ENCODE measurements at places on chromosomes 7 and 10.

DNA sequence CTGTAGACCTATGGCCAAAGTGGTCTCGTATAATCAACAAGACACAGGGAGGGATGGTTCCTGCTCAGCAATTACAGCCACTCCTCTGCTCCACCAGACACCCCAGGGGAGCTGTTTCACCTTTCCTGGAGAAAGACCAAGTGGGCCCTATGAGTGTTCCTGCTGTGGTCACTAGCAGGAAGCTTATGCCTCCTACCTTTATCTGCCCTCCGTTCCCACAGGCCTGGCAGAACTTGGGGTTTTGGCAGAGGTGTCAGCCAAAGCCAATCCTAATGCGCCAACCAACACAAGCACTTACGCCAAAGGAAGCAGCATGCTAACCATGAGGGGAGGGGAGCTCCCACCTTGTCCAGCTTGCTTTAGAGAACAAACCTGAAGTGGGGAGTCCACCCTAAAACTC, 31.2 kb downstream of the XPNPEP1 start:
- no peak for DNase-seq

GRCh38 chr7:1672851-1673486, 2.9 kb downstream of the ELFN1 start:
- DNase-seq = no peak

DNA sequence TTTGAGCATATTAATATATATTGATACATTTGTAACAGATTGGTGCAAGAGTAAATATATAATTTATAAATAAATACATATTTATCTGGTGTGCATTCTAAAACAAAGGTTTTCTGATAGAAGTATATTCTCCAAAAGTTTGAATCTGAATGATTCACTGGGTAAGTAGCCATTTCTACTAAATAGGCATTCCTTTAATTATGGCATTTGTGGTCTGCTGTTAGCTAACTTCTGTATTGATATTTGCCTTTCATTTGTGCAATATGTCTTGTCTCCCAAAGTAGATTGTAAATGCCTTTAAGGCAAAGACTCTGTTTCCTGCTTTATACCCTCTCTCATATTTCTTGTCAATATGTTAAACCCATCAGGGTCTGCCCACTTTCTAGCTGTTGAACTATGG, 11.1 kb upstream of the ARID5B start:
- no peak for DNase-seq

- no peak for DNase-seq
Observed at GRCh38 chr7:78794101-78794500, 659.4 kb downstream of the MAGI2 start.

DNA sequence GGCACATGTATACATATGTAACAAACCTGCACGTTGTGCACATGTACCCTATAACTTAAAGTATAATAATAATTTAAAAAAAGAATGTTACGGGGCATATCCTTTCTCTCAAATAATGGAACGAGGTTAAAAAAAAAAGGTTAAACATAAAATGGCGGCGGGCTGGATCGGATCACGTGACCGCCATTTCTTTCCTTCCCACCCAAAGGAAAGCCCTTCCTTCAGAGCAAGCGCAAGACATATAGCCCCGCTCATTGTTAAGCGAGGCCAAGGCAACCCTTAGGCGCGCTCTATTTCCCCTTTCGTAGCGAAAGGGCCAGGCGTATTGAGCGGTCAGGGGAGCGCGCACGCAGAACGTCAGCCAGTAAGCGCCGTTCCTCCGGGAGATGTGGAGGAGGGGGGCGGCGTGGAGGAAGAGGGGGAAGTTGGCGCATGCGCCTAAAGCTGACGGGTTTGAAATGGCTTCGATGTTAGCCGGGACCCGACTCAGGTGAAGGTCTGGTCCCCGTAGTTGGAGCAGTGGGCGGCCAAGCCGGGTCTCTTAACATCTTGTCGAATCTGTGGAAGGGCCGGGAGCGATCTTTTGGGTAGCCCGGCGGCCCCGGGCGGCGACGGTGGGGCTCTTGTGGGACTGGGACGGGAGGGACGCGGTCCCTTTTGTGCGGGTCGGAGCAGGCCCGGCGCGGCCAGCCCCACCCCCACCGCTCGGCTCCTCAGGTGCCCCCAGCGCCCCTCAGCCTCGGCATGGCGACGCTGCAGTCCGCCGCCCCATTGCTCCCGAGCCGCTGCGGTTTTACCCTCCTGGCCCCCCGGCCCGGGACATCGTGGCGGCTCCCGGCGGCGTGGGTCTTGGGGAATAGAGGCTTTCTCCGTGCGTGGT, at the start of gene CCAR1:
Gene CCAR1, plus strand, starts transcription at position 447 of the 880 bp plus-strand sequence. CDS start 1,266 bp downstream, outside the sequence.
- peak; percentile 96 for DNase-seq

- DNase-seq = no peak
Observed at GRCh38 chr10:35379226-35380137, 43.2 kb downstream of the CCNY start.

DNA sequence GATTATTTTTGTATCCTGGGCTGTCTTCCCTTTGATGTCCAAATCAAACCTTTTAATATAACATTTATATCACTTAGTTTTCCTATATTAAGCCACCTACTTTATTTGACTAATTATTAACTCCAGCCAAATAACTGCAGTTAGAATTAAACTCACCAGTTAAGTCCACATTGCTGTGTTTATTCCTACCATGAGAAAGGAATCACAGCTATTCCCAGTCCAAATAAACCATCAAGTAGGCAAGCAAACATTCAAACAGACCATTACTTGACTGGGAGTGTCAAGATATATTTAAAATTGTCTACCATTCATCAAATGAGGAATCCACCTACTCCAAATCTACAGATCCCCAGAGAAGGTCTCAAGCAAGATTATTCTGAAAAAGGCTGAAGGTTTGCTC, 22.4 kb downstream of the PDE1C start:
- DNase-seq = no peak

DNA sequence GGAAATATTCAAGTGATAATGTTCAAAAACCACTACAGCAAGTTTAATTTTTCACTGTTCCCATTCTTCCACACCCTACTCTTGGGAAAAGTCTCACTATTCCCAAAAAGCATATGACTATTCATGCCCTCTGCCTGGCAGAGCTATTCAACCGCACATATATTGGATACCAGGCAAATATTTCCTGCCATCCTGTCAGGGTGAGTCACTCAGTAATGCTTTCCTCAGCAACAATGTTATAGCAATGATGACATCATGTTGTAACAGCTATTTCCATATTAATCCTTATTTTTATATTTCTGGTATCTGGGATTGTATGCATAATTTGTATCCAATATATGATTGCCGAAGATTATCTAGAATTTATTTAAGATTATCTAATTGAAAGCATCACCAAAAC, 114.0 kb upstream of the PLXDC2 start:
- DNase-seq = no peak

DNA sequence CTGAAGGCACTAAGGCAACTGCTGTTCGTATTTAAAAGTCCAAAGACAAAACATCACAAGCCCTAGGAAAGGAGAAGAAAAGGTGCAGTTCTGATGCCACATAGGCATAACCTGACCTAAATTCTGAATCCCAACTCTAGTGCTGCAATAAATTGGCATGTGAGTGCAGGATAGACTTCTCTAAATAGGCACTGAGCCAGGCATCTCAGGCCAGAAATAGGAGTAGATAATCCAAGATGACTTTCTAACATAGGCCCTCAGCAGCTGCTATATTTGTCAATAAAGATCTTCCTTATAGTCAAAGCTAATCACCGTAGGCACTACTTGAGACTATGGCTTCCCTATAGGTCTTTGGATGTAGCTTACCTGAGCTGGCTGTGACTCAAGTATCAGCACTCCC, 1163.8 kb downstream of the SORCS1 start:
- no peak for DNase-seq

DNA sequence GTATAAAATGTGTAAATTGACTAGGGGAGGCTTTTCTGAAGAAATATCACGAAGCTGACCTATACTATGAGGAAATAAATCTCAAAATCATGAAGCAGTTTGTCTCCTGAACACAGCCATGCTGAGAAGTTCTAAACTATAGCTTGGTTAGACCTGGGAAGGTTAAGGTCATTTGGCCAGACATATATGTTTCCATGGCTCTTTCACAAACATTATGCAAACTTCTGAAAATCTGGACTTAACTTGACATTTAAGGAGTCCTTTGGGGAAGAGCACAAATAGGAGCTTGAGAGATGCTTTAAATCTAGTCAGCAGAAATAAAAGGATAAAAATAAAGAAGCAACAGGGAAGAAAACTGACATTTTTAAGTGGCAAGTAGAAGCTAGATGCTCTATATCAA, 115.9 kb upstream of the MEOX2 start:
- DNase-seq = no peak

GRCh38 chr7:42407833-42408232, 170.8 kb upstream of the GLI3 start:
- DNase-seq = no peak

DNA sequence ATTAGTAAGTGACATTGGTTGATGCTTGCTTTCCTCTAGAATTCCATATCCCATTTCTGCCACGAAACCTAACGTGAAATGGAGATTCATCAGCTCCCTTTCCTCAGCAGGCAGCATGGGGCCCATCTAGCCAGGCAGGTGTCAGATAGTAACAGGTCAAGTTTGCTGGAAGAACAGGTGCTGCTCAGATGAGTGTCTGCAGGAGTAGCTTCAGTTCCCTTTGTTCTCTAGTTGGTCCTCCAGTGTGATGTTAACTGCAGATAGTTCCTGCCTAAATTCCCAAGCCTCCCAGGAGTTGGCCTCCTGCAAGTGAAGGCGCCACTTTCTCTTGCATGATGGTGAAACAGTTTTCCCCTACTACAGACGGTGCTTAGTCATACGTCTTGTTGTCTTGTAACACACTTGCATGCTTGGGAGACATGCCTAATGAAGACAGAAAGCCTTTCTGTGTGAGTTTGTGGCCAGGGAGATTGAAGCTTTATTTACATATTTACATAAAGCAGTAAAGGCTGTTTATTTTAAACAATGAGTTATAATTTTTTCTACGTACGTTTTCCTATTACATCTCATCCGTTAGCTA, 175.4 kb downstream of the CHN2 start:
- DNase-seq = no peak

- no peak for DNase-seq
Observed at GRCh38 chr7:130804220-130804619, 70.2 kb upstream of the KLF14 start.

DNA sequence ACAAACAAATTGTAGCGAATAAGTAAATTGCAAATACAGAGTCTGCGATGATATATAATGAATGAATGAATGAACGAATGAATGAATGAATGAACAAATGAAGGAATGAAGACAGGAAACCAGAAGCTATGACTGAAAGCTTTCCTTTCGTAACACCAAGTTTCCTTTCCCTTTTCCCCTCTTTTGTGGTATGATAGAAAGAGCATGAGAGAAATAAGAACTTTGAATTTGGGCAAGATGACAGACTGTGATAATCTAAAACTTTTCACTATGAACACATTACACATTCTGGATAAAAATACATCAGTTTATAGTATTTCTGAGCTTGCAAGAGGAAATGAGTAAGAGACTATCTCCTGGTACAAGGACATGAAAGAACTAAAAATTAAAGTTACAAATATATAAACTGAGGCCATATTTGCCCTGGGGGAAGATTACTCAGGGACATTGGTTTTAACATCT, 8.4 kb upstream of the UCN3 start:
- no peak for DNase-seq

DNA sequence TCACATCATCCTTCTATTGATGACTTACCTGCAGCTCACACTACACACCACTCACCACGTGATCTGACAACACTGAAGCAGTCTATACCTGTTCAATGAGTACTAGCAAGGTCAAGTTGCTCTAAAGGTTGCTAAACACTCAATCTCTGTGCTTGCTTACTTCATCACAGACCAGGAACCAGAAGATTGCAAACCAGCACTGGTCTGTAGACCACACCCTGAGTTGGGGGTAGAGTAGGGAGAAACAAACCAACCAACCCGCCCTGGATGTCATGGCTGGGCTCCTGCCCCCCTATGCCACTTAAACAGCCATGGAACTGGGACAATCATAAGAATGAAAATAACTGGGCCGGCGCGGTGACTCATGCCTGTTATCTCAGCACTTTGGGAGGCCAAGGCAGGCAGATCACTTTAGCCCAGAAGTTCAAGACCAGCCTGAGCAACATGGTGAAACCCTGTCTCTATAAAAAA, 19.6 kb downstream of the DLG5 start:
- DNase-seq = no peak

GRCh38 chr7:2631946-2632732, at the start of gene TTYH3:
TTYH3 (plus strand) TSS chr7:2631986; CDS start chr7:2632156, 170 bp downstream.
- DNase-seq = no peak

DNA sequence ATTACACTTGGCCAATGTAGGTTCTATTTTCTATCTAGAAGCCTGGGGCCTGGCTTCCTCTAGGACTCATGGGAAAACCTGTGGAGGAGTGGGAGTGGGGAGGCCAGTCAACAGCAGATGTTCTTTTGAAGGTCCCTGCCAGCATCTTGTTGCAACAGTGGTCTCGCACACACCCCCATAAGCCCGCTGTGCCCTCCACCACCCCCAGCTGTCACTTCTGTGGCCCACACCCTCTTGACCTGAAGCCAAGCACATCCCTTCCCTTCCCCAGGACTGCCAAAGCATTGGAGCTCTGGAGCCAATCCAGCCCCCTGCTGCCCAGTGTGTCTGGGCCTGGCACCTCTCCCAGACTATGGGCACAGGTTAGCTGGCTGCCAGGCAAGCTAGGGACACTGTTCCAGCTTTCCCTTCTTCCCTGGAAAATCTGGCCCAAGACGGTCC, 1.9 kb upstream of the STX1A start:
- DNase-seq = peak; percentile 47

DNA sequence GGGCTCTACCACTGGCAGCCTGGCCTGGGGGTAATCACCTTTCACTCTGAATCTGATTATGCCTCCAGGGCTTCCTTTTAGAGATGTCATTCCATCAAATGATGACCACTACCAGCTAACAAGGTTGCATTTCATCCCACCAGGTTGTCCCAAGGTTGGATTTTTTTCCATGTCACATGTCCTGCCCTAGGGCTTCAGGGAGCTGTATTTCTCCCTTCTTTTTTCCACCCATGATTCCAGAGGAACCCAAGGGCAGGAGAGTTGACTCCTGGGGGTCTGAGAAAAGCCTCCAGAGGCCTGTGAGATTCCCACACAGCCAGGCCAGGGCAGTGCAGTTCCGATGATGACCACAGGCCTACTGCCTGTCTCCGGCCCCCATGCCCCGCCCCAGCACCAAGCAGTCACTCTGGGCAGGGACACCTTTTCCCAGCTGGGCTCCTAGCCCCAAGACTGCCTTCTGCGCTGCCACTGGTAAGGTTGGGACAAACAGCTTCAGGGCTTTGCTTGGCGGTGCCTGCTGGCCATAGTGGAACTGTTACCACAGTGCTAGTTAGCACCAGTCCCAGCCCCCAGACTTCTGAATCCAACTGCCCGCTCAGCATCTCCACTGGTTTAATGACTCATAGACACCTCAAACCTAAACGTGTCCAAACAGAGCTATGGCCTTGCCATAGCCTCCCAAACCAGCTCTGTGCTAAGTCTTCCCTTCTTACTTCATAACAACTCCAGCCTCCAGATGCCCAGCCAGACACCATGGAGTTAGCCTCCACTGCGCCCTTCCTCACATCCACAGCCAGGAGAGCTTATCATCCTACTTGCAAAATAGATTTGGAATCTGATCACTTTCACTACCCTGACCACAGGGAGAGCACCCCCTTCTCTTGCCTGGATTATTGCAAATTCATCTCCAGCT, 133.7 kb downstream of the ARHGAP22 start:
- no peak for DNase-seq
